ENCODE measurements at places on chromosomes 1 and 21. TPM values are rescaled to one million over a fixed set of nuclear protein-coding genes. Genes with fewer than 3 reads are reported as not detected.

Gene ST6GALNAC5
- 2.6 TPM for total RNA-seq

Gene TMEM183A
- total RNA-seq, result 86.7 TPM

Gene SPRR1B
- not detected for total RNA-seq

Gene WNT9A
- total RNA-seq, result 2.1 TPM

- DNase-seq, result no peak
Observed at GRCh38 chr1:50700214-50700613, 259.9 kb downstream of the FAF1 start.

- no peak for DNase-seq
Observed at GRCh38 chr1:198641501-198641900, 2.7 kb downstream of the PTPRC start.
